Memory B cell (primary cell): ENCODE measurements at places on chromosomes 4 and X.
A peak's percentile ranks its signal among the peaks of the same experiment; 100 is the strongest.

GRCh38 chr4:5757091-5757490 is 46.1 kb downstream of the EVC start:
- no peak for DNase-seq

DNA sequence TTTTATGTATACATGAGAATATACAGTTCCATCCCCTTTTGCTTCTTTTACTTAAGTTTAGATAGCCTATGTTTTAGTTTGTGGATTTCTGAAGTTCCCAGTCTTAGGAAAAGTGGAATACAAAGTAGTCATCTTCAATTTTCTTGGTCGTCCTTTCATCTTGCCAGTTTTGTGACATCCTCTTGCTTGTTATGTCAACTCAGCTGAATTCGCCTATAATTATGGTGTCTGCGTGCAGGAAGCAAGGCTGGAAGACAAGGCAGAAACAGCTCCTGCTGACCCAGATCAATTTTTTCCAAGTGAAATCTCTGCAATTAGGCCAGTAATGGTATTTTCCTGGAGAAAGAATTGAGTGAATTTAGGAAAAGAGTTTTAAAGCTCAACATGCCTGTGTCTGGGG is 28.1 kb upstream of the NYX start:
- no peak for DNase-seq

DNA sequence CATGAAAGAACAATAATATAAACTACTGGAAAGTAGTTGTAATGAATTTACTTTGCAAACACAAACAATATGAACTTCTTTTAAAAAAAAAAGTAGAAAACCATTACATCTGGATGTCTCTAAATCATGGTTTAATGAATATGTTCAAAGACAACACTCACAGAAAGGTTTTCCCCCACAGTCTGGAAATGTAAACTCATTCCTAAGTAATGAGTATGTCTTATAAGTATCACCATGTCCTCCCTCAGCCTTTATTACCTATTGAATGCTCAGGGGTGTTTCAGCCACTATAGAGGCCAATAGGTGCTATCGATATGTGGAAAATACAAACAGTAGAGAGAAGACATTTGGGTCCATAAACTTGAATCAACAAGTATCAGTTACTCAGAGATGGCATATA is 186.7 kb downstream of the PALLD start:
- DNase-seq = no peak

GRCh38 chr4:112176596-112176995 is 31.3 kb downstream of the FAM241A start:
- DNase-seq = no peak

DNA sequence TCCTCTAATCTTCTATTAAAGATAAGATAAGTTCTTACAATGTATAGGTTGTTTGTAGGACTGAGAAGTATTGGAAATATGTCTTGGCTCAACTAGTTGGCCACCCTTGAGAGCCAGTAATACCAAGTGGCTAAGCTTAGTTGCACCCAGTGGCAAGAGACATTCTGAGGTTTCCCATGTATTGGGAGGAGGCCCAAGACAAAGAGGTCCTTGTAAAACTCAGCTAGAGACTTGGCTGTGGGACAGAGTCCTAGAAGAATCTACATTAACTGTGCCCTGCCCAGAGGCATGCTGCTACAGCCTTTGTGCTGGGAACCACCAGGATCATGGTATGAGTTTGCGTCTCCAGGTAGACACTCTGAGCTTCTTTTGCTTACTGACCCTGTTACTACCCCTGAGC is 41.9 kb upstream of the SLC4A4 start:
- no peak for DNase-seq

- peak; percentile 32 for DNase-seq
Observed at GRCh38 chr4:168480931-168481611, 779 bp upstream of the DDX60L start.

GRCh38 chrX:1475481-1475880 is 22.8 kb upstream of the ASMTL start:
- no peak for DNase-seq

GRCh38 chr4:44914223-44914622 is 187.9 kb upstream of the GNPDA2 start:
- DNase-seq = no peak

DNA sequence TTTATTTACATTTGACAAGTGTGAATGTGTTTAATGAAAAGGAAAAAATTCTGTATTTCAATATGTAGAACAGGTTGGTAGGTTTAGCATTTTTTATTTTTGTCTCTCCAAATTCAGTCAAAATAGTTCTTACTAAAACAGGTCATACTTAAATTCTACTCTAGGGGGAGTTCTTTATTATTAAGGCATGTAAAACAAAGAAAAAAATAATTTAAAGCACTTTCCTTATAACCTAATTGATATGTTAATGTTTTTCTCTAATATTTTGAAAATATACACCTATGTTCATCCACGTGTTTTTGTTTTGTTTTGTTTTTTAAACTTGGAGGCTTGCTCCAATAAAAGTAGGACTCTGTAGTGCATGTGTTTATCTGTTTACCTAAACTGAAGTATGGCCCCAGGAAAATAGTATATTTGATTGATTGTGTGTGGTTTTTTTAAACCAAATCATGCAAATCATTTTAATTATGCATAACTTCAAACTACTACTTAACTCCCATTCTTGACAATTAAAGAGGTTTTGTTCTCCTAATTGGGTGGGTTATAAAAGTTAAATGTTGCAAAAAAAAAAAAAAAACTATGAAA is 562.7 kb downstream of the RPA4 start:
- DNase-seq = no peak

GRCh38 chr4:89751416-89751815 is 85.5 kb downstream of the SNCA start:
- DNase-seq = no peak

DNA sequence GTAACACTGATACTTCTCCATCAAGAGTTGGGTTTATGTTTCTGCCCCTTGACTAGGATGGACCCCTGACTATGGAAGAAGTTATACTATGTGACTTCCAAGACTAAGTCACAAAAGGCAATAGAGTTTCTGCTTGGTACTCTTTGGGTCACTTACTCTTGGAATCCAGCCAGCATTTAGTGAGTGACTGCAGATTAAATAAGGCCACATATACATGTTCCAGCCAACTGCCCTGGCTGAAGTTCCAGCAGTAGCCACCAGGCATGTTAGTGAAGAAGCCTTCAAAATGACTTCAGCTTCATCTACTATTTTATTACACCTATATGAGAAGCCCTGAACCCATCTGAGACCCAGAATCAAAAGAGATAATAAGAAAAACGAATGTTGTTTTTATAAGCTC is 524.0 kb downstream of the DMD start:
- DNase-seq = no peak

- DNase-seq = no peak
Observed at GRCh38 chr4:94934201-94934600, 176.4 kb downstream of the BMPR1B start.
